GM12864 (cell line): ENCODE measurements at places on chromosomes 7 and 10.

- DNase-seq, result no peak
Measured at GRCh38 chr7:26398427-26398755, 106.7 kb downstream of the SNX10 start.

DNA sequence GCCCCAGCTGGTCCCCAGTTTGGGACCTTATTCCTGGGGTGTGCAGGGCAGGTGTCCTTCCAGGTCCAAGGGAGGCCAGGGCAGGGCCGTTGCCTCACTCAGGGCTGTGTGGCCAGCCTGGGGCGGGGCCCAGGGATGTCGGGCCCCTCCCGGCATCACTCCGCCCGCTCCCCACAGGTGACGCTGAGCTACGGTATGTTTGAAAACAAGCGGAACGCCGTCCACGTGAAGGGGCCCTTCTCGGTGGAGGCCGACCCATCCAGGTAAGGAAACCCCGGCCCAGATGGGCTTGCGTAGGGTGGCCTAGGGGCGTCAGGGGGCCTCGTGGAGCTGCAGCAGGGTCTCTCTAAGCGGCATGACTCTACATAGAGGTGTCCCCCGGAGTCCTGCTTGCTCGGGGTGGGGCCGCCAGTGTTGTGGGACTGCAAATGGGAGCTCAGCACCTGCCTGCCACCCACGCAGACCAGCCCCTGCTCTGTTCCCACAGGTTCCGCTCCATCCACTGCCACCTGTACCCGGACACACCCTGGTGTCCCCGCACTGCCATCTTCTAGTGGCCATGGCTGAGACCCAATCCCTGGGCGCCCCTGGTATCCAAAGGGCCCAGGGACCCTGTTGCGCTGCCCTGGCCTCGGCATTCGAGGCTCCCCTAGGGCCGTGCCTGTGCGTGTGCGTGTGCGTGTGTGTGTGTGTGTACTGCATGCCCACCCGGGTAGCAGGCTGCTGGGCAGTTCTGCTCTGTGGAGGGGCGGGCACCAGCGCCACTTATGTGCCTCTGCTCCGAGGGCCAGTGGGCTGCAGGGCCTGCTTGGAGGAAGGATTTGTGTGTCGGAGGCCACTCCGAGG is 7.3 kb downstream of the LFNG start:
- no peak for DNase-seq

GRCh38 chr7:98168181-98168903 is 42.9 kb upstream of the BHLHA15 start:
- DNase-seq, result peak; percentile 57

GRCh38 chr7:155166673-155167370 is 96.7 kb downstream of the HTR5A start:
- peak; percentile 40 for DNase-seq

- DNase-seq, result no peak
Measured at GRCh38 chr7:151992375-151992774, 33.1 kb upstream of the GALNT11 start.

DNA sequence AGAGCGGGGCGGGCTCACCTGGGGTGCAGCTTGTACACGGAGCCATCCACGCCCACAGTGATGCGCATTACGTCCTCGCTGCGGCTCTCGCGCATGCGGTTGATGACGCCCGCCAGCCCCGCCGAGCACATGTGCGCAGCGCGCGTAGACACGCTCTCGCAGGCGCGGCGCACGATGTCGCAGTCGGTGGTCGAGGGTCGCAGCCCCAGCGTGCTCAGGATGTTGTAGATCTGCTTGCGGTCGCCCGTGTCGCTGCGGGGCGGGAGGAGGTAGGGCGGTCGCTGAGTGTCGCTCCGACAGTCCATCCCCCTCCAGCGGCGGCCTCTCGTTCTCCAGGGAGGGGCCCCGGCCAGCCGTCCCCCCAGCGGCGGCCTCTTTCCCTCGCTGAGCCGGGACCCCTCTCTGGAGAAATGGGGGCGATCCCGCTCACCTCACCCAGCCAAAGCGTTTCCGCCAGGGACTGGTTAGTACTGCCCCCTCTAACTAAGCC is 4.4 kb upstream of the MYL7 start:
- DNase-seq, result no peak

DNA sequence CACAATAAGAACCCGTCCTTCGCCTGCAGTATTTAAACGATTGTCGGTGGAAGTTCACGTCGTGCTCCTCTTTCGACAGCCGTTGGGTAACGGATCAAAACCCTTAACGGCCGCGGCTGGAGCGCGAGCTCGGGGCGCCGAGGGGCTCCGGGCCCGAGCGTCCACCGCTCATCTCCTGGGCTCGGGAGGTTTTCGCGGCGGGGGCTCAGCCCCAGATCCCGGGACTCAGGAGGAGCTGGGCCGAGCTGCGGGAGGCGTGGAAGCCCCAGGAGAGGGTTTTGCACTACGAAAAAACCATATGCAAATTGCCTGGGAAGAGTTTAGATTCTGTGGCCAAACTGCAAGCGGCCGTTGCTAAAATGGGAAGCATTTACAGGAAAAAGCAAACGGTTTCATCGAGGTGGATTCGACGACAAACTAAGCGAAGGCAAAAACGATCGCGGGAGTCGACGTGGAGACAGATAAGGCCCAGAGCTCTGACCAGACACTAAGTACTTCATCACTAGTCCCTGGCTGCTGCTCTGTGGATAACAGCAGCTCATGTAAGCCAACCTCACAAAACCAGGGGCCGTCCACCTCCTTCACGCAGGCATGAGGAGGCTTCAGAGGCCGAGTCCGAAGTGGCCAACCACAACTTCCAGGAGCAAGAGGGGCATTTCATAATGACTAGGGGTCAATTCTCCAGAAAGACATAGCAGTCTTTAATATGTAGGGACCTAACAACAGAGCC is 129.7 kb downstream of the MARCHF5 start:
- DNase-seq, result no peak

DNA sequence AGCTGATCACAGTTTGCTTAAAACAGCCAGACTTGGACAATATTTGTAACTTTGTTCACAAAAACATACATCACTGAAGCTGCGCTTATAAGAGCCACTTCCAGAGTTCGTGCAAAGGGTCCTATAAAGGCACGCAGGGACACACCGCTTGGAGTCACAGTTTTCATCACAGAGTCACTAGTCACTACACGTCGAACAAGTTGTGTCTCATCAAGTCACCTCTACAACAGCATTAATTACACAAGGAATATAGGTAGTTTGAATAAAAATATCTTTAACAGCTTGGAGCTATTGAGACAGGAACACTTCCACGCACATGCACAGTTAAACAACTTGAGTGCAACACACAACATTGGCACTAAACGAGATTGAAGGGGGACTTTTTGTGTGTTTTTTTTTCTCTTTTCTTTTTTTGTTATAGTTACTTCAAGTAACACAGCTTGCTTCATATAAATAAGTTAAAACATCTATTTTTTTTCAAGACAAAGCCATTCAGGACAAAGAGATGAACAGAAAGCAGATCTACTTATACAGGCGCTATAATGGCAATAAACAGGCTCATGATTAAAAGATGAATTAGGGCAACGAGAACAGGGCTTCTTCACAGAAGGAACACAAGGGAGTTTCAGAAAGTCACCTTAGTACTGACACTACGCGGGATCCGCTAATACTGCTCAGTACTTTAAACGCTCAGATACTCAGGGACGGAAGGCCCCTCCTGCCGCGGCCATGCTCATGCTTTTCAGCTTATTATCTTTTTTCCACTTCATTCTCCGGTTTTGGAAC is 2.2 kb downstream of the HOXA5 start:
- DNase-seq, result no peak

DNA sequence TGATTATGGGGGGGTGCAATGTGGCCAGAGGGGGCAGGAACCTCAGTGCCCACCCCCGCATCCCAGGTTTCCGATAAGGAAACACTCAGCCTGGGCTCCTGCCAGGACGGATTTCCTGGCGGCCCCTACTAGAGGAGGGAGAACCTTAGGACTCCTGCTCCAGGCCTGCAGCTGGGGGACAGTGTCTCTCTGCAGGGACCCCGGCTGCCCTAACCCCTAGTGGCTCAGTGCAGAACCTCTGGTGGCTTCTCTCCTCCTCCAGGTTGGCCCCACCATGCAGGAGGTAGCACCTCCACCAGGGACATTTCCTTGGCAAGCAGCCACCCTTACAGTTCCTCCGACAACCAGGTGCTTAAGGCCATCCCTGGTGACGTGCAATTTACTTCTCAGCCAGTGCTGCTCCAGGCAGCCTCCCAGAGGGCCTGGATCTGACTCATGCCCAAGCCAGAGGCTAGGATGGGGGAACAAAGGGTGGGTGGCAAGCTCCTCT is 31.9 kb downstream of the SH2B2 start:
- DNase-seq, result no peak

GRCh38 chr7:132760244-132760623 is 184.0 kb upstream of the PLXNA4 start:
- no peak for DNase-seq

- DNase-seq, result no peak
Measured at GRCh38 chr10:1241322-1241890, 185.2 kb downstream of the WDR37 start.

- DNase-seq, result no peak
Measured at GRCh38 chr7:24911213-24911603, 68.8 kb downstream of the OSBPL3 start.

DNA sequence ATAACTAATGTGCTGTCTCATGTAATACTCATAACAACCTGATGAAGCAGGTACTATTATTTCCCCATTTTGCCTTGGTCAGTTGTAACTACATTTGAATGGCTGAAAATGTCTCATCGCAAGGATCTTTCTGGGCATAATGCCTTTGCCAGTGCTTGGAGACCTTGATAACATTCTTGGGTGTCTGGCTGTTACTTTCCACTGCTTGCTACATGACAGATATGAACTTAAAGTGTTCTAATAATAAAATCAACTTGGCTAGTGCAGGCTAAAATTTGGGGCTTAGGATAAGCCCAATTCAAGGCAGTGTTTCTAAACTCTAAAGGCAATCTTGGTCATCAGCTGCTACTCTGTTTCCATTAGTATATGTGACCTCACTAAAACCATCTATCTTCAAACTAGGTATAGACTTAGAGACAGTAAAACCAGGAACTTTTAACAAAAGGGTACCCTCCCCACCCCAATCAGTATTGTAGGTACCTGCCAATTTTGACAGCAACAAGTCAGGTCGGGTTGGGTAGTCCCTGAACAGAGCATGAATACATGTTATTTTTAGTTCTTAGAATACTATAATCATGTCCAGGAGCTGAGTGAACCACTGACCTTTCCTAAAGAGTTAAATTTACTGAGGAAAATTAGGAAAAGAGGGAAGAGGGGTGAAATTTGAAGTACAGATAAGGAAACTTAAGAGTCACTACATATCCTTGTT is 68.2 kb upstream of the AHR start:
- DNase-seq, result no peak

DNA sequence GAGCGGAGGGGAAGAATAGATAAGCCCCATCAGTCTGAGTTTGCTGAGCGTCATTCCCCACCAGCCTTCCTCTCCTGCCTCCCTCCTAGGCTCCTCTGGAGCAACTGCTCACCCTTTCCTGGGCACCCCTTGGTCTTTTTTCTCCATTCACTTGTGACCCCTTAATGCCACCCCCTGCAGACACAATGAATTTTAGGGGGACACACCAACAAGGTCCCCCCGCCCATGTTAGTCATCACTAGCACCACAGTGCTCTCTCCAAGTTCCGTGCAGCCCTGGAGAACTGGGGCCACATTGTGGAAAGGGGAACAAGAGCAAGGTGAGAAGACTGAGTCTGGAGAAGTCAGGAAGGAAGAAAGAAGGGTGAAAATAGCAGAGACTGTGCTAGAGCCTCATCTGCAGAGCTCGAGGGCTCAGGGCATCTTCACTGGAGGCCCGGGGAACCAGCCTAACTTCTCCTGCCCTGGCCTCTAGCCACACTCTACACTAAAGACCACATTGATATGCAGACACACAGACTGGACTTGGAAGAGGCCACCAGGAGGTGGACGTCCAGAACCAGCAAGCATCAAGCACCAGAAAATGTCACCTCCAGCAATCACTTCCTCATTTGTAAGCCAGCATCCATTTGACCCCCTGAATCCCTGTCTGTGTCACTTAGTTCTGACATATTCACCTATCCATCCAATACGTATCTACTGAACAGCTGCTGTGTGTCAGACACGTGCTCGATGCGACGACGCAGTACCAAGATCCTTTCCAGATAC is 17.5 kb downstream of the RGR start:
- no peak for DNase-seq

DNA sequence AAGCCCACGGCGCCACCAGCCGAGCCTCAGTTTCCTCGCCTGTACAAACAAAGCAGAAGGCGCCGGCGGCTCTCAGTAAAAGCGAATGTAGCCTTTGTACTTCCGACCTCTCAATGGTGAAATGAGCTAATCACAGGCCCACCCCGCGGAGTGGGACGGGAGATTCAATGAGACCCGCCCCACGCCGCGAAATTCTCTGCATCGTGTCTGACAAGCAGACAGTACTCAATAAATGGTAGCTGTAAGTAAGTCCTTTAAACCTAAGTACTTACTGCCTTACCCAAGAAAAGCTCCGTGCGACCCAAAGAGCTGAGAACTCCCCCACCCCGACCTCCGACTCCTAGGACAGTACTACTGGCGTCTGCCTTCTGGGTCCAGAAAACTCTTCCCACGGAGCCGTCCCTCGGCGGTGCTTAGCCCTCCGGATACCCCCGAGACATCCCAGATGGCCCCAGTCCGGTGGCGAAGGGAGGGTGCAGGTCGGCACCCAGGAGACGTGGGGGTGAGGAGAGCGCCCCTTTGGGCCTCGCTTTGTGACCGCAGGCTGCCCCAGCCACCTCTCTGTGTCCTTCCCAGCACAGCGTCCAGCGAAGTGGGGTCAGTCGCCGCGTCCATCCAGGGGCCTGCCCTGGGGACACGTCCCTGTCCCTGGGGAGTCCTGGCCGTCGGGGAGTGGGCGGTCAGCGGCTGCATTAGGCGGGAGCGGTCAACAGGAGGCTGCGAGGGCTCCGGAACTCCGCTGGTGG is 972 bp upstream of the CXCL12 start:
- DNase-seq, result no peak

DNA sequence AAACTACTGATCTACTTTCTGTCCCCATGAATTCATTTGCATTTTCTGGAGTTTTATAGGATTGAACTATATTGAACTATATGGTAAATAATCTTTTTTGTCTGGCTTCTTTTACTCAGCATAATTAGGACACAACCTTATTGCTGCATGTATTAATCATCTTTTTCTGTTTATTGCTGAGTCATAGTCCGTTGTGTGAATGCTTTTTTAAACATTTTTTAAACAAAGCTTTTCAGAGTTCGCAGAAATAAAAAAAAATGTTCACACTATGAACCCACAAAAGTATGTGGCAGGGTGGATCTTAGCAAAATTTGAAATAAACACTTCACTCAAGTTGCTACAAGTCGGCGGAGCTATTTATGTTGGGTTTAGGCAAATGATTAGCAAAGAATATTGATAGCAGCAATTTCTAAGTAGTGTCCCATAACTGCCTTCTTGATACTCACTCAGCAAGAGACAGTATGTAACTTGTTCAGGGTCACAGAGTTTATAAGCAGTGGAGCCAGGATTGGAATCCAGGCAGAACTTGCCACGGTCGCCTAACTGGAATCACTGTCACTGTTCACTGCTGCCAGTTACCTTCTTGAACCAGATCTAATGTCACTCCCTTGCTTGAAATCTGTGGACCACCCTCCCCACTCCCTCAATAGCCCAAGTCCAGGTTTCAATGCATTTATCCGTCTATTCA is 5.6 kb downstream of the CH25H start:
- no peak for DNase-seq
